ENCODE measurements at places on chromosomes 1 and 21.

DNA sequence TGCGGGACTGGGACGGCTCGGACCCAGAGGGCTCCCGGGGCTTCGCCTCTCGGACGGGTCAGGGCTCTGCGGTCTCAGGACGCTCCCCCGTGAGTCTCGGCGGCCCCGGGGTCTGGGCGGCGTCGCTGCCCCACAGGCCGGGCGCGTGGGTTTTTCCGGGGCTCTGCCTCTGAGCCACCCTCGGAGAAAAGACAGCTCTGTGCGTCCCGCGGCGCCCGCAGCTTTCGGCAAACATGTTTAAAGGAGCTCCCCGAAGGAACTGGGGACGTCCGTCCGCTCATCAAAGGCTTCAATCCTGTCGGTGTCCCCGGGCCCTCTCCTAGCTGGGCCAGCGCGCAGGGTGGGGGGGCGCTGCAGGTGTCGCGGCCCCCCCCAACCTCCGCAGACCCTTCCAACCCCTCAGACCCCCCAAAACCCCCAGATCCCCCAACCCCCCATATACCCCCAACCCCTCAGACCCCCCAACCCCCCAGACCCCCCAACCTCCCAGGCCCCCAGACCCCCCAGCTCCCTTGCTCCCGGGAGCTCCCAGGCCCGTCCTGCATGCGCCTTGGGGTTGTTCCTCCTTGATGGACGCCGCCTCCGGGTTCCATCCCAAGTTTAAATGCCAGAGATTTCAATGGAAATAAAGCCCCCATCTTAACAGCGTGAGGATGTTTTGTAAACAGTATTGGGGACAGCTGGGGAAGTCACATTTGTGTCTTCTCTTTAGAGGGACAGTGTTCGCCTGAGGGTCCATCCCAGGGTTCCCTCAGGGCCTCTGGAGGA lies 996 bp upstream of the C1orf159 start:
- DNase-seq: peak; percentile 45

DNA sequence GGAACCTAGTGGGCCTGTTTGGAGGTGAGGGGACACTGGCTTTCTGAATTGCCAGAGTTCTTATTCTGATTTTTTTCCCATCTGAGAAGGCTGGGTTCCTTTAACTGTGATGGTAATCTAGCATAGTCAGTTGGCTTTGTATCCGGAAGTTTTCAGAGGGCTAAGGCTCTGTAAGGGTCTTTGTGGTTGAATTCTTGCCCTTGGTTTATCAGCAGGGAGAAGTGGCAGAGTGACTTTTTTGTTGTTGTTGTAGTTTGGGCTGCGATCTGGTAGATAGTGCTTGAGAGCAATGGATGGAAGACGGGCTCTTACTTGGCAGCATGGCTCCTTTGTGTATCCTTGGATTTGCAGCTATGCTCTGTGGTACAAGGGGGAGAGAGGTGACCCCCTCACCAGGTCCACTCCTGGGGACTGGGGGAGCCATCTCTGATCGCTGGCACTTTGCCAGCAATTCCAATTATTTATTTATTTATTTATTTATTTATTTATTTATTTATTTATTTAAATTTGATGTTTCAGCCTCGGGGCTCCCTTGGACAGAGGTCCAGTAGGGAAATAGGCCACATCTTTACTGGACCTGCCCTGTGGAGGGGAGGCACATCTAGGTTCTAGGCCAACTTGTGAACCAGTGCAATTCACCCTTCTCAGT lies 18.5 kb downstream of the TCP10L start:
- DNase-seq: no peak

DNA sequence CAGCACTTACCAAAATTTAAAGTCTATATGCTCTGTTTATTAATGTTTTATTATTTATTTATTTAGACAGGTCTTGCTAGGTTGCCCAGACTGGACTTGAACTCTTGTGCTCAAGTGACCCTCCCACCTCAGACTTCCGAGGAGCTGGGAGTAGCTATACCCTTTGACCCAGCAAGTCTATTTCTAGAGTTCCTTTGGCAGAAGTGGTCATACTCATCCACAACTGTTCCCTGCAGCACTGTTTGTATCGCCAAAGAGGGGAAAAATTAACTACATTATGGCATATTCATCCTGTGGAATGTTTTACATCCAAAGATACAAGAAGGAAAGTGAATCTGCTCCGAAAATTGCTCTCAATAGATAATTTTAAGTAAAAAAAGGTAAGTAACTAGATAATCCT lies 28.5 kb downstream of the CACNA1S start:
- DNase-seq: no peak

- no peak for DNase-seq
These were observed 3.6 kb downstream of the ASAP3 start for GRCh38 chr1:23480187-23481025.
